ENCODE measurements at places on chromosomes 6 and 20.

- DNase-seq = no peak
Measured at GRCh38 chr6:35302604-35303241, 5.1 kb downstream of the DEF6 start.

DNA sequence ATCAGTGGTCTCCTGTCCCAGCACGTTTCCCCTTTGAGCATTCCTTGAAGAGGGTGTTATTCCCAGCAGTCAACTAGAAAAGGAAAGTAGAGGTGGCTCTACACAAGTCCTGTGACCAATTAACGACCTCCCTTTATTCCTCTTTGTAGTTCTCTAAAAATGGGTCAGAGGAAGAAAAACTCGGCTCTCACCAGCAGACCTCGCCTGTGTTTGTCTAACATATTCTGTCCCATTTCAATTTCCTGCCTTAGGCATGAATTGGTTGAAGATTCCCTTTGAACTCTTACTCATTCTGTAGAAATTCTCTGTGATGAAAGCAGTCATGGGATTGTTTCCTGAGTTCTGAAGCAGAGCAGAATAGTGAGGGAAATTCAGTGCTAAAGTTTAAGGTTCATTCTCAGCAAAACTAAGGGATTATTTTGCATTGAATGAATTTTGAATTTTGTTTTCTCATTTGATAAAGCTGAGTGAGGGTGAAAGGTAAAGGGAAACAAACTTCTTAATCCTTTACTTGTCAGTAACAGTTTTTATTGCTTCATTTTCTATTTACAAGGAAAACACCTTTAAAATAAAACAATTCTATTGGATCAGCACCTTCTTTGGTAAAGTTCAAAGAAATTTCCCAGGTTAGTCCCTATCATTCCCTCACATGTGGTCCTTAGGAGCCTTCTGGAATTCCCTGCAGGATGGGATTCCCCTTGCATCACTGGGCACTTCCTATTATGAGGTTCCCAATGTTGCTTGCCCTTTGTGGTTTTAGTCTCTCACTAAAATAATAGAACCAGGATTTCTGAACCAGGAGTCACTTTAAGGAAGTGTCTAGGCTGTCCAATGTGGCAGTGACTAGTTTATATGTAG, 105.8 kb downstream of the SLX4IP start:
- no peak for DNase-seq

DNA sequence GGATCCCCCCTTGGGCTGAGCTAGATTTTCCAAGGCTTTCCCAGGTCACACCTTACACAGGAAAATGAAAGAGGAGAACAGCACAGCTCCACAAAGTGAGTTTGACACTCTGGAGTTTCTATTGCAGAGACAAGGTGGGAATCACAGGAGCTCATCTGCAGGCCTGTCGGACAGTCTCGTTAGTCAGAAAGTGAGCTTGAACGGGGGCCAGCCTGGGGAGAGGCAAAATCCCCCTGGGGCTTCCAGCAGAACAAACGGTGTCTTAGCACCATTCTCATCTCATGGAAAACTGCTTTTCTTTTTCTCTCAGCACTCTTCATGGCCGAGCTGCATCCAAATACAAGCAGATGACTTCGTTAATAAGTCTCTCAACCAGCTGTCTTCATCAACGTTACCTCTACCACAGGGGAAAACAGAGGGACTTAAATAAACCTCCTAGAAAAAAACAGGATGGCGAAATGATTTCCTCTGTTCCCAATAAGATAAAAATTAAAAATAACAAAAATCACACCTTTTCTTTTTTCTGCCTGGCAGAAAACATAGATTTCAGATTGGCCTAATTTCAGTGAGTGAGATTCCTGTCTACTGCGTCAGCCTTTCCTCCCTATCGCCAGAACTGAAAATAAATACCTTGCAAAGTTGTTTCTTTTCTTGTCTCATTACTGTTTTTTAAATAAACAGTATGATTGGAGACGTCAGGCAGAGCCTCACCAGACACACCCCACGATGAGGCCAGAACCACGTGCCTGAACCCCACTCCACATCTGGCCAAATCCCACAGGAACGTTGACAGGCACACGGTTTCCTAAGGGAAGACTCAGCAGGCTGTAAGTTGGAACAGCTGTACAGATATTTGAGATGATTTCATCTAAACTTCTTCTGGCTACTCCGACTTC, 219.0 kb downstream of the TTLL2 start:
- DNase-seq = no peak

- no peak for DNase-seq
Measured at GRCh38 chr6:137875606-137876005, 8.5 kb downstream of the TNFAIP3 start.

DNA sequence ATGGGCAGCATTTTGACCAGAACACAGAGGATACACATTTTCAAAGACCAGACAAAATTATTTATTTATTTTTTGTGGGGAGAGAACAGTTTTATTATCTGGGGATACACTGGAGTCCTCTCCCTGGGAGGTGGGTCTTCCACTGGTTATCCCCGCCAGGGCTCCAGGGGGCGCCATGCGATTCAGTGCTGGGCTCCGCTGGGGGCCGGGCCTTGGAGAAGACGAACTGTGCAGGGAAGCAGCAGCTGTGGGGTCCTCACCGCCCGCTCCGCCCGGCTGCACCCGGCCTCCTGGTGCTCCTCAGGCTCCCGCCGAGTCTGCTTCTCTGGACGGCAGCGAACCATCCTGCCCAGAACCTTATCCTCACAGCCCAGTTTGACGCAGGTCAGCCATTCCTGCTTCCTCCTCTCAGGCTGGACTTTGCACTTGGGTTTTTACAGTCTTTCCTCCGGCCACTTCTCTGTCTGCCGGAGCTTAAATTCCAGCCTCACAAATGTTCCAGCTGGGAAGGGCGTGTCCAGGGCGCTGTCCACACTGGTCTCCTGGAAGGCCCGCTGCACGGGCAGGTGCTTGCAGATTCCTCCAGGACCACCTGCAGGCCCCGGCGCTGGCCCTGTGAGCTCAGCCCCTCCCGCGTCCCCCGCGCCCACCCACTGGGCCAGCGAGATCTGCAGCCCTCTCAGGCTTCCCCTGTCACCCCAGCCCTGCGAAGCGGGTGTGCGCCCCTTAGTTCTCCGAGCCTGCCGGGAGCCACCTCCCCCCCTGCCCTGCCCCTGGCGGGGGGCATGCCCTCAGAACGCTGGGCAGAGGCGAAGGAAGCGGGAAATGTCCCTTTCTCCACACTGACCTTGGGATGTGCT, 1830.0 kb upstream of the DEFB115 start:
- DNase-seq = peak; percentile 74

- DNase-seq = no peak
Measured at GRCh38 chr20:45935416-45936046, 1.0 kb downstream of the PCIF1 start.

- no peak for DNase-seq
Measured at GRCh38 chr6:96898241-96898851, 655 bp upstream of the NDUFAF4 start.

DNA sequence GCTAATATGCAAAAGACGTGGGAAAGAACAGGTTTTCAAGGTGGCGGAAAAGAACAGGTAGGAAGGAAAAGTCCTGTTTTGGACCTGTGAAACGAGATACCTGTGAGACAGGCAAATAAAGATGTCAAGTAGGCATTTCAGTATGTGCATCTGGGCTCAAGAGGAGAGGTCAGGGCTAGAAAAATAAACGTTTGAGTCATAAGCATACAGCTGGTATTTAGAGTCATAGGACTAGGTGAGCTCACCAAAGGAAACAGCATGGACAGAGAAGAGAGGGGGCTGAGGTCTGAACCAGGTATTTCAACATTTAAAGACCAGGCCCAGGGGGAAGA, 14.9 kb downstream of the MTFR2 start:
- DNase-seq = no peak

- no peak for DNase-seq
Measured at GRCh38 chr6:35739645-35740524, 3.1 kb downstream of the ARMC12 start.

DNA sequence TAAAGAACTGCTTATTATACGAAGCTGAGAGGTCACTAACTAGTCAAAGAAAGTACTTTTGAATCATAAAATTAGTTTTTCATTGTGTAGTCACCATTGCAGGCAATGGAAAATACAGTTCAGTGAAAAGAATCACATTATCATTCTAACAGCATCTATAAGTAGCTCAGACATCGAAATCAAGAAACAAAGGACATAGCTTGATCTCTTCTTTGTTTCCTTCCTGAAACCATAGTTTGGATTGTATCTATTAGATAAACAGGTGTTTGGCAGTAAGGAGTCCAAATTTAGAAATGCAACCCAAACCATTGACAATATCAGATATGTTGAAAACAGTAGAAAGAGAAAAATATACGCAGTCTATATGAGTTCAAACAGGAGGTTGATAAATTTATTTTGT, 697.3 kb downstream of the TFAP2A start:
- DNase-seq = no peak

- DNase-seq = no peak
Measured at GRCh38 chr6:32120573-32121059, 7.4 kb downstream of the ATF6B start.

GRCh38 chr20:35497780-35498189, 31.7 kb downstream of the C20orf173 start:
- no peak for DNase-seq

DNA sequence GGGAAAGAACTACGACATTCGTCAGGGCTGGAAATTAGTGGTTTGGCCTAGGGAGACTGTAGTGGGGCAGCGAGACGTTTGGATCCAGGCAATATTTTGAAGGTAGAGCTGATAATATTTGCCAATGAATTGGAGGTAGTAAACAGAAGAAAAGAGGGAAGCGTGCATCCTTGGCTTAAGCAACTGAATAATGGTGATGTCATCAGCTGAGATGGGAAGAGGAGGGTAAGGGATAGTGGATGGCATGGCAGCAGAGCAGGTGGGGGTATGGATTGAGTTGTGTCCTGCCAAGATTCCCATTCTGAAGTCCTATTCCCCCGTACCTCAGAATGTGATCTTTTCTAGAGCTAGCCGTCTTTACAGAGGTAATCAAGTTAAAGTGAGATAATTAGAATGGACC, 119.2 kb downstream of the PDE7B start:
- no peak for DNase-seq

GRCh38 chr6:142320366-142320765, 18.6 kb downstream of the ADGRG6 start:
- no peak for DNase-seq

GRCh38 chr6:32983493-32983848, 15.1 kb downstream of the BRD2 start:
- DNase-seq = no peak

DNA sequence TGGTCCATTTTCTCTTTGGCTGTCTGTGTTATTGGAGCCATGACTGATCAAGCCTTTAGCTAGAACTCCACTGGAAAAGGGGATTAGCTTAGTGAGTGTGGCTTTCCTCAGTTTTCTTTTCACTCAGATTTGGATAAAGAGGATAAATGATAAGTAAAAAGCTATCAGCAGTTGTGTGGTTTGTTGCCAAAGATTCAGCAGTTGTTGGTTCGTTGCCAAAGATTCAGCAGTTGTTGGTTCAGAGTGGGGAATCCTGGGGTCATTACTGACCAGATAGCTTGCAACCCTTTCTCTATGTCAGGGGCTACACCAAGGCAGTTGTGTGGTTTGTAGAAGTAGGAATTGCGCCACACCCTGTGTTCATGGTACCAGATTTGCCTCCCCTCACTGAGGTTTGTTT, 107.7 kb upstream of the SCP2D1 start:
- no peak for DNase-seq

DNA sequence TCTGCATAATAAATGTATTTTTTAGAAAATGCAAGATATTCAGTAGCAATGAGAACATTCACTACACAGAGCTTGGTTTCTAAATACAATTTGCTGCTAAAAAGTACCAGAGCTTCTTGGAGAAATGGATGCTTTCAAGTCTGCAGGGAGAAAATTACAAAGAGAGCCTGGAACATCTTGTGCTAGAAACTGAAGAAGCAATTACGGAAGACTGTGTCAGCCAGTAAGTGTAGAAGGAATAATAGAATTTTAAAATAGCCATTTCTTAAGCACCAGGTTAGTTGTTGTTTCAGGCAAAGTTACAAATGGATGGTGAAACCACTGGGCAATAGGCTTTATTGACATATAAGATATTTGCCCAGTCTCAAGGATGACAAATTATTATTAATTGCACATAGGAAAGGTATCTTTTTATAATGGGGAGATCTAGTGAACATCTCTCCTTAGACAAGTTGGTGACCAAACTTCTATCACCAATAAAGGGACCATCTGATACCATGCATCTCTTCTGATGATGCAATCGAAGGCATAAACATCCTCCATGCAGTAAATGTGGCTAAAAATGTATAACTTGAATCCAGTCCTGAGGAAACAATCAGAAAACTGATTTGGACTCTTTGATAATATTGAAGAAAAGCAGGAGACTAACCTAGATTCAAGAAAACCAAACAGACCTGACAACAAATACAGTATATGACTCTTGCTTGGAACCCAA, 81.7 kb downstream of the ARHGAP18 start:
- no peak for DNase-seq

DNA sequence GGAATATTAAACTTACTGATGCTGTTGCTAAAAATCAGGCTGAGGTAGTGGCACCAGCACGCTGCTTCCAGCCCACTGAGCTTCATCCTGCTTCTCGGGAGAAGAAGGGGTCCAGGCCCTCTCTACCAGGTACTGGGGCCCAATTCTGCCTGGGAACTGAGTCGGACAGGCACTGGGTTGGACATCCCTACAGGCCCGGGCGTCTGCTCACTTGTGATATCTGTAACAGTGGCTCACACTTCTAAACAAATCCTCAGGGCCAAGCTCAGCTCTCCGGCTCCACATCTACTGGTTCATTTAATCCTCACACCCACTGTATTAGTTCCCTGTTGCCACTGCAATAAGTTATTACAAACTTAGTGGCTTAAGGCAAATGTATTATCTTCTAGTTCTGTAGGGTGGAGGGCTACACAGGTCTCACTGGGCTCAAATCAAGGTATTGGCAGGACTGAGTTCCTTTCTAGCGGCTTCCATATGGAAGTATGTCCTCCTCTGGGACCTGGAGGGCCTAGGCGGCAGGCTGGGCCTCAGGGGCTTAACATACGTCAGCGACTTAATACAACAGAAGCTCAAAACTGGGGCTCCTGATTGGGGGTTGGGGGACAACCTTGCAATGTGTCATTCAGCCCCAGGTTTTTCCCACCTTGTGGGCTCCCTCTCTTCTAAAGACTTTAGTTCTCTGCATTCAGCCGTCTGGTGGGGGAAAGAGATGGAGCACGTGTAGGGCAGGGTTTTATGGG, 1.6 kb upstream of the KCNK15 start:
- no peak for DNase-seq

DNA sequence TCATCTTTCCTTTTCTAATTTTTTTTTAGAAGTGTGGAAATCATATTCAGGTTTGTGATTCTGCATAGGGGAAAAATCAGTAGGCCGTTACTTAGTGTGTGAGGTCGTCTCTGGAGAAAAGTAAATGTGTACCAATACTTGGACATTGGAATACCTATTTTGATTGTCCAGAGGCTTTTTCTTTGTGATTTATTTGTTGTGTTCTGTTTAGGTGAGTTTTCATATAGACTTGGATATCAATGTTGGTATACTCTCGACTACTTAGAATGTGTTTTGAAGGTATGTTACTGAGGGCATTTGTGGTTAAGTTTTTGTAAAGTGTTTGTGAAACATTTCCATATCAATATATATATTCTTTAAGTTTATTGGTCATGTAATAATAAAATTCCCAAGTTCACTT, 2.3 kb downstream of the CD2AP start:
- DNase-seq = no peak

Data from NCI-H1930 (cell line).